ENCODE measurements at places on chromosomes 5 and 9.

- DNase-seq: no peak
Observed at GRCh38 chr5:93890657-93891056, 149.3 kb upstream of the POU5F2 start.

DNA sequence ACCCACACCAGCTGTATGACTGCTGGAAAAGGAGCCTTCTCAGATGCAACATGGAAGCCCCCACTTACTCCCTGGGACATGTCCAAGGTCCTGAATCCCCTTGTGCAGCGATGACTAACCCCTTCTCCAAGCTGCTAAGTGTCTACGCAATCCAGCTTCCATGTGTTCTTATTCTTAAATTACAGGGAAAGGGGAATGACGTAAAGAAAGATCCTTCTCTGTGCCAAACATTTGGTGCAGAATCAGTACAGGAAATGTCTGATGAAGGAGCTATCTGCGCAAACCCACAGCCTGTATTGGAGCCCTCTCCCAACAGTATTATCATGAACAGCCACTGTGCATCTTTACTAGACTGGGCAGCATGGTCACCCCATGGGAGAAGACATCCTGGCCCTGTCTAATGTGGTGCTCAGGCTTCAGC is 183.2 kb downstream of the FRMD3 start:
- DNase-seq: peak; percentile 44

DNA sequence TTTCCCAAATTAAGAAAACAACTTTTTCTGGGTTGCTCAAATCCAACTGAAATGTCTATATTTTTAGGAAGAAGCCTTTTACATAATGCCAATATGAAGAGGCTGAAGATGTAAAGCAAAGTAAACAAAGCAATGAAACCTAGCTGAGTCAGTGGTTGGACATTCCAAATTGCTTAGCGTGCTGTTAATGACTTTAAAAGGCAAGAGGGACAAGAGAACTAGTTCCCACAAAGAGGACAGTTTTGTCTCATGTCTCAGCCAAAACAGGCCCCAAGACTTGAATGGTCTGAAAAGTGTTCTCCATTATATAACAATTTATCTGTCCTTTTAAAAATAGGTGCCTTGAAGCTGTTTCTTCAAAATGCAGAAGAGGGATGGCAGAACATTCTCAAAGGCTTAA is 407.0 kb downstream of the ENC1 start:
- no peak for DNase-seq

DNA sequence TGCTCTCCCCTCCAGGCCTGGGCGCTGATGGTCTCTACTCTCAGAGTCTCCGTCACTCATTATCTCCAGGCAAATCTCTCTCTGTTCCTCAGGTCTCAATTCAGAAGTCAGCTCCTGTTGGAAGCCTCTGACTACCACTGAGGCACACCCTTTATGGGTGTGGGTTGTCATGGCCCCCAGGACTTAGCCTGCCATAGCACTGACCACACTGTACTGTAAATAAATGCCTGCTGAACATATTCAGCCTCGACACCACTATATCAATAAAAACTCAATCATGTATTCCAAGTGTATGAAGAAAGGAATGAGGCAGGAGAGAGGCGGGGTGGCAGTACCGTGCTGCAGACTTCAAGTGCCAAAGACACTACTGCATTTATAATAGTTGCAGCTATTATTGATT is 88.9 kb downstream of the PCDH1 start:
- no peak for DNase-seq

GRCh38 chr5:19690978-19691377 is 297.0 kb downstream of the CDH18 start:
- DNase-seq: no peak

GRCh38 chr5:171226096-171226754 is 82.8 kb upstream of the TLX3 start:
- no peak for DNase-seq

DNA sequence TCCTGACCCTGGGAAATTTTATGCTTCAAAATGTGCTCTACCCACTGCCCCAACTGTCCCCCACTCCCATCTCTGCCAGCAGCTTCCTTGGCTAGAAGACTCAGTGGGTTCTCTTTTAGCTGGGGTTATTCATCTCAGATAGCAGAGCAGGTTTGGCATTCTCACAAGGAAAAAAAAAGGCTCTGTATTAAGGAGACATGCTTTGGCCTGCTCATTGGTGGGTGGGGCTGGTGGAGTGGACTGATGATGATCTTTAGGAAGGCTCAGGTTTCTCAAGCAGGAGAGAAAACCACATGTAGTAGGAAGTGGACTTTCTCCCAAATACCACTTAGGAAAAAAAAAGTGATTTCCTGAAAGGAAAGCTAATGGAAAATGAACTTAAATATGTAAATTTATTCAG is 279.2 kb upstream of the ZNF462 start:
- DNase-seq: no peak

- DNase-seq: no peak
Observed at GRCh38 chr9:78577156-78577906, 280.4 kb downstream of the PSAT1 start.

DNA sequence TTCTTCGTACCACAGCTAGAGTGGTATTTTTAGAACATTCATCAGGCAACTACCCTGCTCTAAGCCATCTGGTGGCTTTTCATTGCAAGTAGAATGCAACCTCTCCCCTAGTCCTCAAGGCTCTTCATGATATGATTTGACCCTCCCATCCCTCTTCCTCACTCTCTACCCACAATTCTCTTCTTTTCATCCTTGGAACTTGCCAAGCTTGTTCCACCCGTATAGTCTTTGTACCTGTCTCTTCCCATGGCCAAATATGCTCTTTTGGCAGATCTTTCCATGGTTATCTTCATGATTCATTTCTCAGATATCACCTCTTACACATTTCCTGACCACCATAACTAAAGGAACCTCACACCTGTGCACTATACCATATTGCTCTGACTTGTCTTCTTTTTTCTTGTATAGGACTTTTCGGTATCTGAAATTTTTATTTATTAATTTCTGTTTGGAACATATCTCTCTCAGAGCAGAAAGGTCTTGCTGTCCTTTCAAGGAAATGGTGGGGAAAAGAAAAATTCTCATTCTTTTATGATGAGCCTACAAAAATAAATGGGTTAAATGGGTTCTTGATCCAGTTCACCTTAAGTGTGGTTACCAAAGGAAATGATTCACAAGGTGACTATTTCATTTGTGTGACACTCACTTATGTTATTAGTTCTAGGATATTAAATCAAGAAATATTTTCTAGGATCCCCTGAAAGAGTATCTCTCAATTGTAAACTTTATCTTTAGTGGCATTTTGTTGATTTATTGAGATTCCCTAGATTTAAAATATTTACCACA is 3.7 kb upstream of the CD274 start:
- no peak for DNase-seq

- no peak for DNase-seq
Observed at GRCh38 chr5:67347821-67348220, 151.2 kb upstream of the CD180 start.

- DNase-seq: no peak
Observed at GRCh38 chr9:16143947-16144890, 591.4 kb downstream of the CCDC171 start.

DNA sequence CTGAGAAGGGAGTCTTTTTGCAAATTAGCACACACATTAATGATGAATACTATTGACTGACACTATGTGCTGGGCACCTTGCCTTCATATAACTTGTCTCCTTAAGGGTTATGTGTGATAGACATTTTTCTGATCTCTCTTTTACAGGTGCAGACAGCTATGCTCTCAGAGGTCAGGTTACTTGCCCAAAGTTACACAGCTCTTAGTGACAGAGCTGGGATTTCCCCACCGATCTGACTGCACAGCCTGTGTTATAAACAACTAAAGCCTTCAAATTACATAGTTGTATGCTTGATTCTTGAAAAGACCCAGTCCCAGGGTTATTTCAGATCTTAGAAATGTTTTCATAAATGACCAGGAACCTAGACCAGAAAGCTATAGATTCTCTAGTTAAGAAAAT is 462.7 kb downstream of the EBF1 start:
- no peak for DNase-seq

DNA sequence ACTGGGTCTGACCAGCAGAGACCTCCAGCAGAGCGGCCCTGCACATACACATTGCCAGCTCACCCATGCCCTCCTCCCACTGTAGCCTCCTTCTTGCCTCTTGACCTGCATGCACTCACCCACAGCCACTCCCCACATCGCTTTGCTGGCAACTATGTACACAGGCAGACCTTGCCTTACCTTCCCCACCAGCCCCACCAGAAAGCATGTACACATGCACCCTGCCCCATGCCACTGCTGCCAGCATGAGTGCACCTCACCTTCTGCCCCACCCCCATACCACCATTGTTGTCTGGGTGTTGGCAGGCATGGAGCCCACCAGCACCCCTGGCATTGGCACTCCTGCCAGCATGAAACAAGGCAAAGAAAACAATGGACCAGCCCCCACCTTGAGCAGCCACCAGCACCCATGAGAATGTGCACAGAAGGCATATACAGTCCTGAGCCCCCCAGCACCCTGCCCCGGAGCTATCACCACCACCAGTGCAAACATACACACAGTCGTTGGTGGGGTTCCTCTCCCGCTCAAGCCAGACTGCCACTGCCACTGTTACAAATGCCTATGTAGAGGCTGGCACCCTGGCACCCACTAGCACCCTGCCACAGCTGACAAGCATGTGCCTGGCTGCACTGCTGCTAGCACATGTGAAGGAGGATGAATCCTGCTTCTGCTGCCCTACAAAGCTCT is 171.4 kb upstream of the NR4A3 start:
- DNase-seq: no peak

- DNase-seq: peak; percentile 68
Observed at GRCh38 chr9:77433675-77434445, 214.3 kb downstream of the GNA14 start.

DNA sequence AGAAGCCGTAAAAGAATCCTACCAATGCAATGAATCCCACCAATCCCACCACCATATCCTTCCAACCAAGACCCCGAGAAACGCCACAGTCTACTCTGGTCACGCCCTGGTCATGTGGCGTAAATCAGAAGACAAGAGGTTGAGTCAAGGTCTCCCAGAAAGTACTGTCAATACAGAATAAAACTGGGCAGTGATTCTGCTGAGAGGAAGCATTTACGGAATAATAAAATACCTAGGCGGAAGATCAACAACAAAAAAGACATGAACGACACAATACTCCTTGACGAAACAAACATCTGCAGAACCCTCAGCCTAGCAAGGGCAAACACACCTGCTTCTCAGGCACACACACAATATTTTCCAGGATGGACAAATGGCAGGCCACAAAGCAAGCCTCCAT is 62.8 kb downstream of the GOLM1 start:
- no peak for DNase-seq

DNA sequence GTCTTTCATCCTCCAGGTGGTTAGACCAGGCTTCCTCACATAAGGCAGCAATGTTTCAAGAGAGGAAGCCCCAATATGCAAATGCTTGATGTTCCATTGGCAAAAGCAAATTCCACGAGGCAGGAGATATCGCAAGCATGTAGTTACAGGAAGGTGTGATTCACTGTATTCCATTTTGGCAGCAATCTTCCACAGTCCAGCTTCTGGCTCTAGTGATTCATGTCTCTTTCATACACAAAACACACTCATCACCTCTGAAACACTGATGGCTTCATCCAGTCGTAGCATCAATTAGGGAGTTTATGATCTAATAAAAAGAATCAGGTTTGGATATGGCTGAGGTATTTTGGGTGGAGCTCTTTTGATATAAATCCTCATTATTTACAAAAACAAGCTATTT is 552.2 kb upstream of the RIOK2 start:
- no peak for DNase-seq

DNA sequence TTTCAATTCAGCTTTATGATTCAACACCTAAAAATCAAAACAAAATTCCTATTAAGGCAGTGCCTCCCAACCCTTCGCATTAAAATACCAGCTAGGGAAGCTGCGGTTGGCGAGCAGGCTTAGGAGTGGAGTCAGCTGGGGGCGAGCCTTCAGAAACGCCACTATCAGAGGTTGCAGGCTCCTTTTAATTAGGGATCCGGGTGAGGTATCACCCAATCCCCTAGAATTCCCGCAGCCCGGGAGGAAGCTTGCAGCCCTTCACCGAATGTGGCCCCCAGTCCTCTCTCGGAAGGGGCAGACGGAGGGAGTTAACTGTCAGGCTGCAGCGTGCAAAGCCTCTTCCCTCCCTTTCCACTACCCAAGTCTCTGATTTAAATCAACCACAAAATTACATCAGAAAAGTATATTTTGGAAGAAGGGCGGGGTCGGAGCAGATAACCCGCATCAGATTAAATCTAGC is 1.7 kb downstream of the STC2 start:
- DNase-seq: no peak

GRCh38 chr5:150641824-150642566 is 1.5 kb downstream of the SYNPO start:
- DNase-seq: no peak

DNA sequence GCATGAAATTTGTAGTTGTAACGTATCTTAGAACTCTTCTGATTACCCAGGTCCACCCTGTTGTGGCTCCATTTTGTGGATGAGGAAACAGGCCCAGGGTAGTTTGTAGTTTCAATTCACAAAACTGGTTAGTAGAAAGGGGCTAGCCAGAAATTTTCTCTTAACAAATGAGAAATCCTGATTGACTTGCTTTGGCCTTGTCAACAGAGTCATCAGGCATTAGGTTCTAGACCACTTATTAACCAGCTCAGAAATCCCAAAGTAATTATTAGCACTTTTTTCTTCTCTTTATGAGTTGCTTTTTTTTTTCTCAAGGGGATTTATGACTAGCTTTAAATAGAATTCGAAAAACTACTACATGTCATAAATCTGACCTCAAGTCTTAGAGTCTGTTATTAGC is 160.2 kb downstream of the SH3GL2 start:
- DNase-seq: no peak

GRCh38 chr5:96176022-96176421 is 214.4 kb upstream of the ELL2 start:
- no peak for DNase-seq

DNA sequence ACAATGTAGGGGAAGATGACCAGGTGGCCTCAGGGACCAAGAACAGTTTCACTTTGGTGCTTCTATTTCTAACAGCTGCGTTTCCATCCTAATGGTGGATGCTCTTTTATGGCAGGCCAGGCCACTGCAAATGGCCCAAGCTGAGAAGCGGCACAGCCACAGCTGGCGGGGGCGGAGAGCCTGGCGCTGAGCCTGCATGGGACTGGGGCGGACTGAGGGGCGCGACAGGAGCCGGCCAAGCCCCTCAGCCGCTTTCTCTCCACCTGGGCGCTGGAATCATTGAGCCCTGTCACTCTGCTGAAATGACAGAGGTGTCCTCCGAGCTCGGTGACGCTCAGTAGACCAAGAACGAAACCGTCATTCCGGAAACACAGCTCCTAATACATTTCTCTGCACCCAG is 317.3 kb upstream of the PDE4D start:
- no peak for DNase-seq

DNA sequence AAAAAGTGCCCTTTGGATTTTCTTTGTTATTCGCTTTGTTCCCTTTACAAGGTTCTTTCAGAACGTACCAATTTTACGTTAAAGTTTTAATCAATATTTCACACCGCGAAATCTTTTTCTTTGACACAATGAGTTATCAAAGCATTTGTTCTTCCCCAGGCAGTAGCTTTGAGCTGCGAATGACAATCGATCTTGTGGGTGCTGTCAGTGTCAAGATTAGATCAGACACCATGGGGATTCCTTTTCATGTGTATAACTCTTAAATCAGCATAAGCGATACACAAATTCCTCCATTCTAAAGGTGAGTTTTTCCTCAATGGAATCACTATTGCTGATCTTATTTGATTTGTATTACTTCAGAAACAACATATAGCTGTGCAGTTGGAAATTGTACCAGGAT is 145.5 kb downstream of the ST8SIA4 start:
- DNase-seq: no peak
